ENCODE measurements at places on chromosomes 11 and 22.

- no peak for DNase-seq
Observed at GRCh38 chr11:70494559-70495350, 96.4 kb downstream of the CTTN start.

DNA sequence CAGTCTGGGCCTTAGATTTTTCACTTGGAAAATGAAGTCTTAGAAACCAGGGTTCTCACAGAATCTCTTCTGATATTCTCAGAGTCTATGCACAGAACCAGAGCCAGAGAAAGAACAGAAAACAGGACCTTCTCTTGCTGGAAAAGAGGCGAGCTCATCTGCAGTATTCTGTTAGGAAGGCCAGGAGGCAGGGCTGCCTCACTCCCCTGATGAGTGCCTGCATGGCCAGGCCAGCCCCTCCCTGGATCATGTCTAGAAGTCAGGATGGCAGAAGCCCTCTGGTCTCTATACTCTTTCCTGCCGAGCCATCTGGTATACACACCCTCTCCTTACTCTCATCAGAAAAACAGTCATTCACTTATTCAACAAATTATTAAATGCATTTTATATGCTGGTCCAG, 723 bp downstream of the OR51M1 start:
- DNase-seq: no peak

DNA sequence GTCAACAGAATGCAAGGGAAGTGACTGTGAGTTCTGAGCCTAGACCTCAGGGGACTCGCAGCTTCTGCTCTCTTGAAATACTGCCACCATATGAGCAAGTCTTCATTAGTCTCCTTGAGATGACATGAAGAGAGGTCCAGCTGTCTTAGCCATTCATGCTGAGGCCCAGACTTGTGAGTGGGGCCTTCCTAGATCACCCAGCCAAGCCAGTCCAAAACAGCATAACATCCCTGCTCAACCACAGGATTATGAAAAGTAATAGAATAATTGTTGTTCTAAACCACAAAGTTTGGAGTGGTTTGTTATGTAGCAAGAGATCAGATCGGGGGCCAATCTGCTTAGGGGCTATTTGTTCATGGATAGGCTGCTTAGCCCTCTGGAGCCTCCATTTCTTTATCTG, 54.9 kb upstream of the HTATIP2 start:
- DNase-seq: no peak

DNA sequence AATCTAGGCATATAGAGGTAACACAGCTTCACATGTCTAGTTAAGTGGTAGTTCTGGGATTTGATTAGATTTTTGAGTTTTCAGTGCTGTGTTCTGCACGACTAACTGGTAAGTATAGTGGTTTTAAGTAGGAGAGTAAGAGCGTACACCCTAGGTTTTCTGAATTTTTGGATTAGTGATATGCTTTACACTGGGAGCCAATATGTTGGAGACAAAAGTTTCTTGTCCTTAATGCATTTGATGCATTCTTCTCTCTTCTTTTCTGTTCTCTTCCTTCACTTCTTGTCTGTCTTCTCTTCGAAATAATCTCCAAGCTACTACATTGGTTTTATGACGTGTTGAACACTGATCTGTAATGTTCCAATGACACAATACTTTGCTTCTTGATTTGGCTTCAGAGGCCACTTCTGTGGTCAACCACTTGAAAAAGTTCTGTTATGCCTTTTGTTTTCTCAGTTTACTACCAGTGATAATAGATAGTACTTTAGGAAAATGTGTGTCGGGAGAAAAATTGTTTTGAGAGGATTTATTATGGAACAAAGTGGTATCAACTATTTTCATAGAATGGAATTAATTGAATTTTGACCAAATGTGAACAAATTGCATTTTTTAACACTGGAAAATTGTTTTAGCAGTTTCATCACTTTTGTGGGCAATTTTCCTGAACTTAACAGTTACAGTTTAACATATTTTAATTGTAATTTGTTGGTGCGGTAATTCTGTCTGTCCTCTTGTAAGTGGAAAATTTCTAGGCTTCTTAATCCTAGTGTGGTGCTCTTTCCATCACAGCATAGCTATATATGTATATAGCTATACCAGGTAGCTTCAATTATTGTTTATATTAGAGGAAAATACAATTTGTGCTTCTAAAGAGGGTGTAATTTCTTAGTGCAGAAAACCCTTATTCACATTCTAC, 2.6 kb downstream of the PDE3B start:
- no peak for DNase-seq

- no peak for DNase-seq
Observed at GRCh38 chr11:29184939-29185890, 831.6 kb downstream of the KCNA4 start.

DNA sequence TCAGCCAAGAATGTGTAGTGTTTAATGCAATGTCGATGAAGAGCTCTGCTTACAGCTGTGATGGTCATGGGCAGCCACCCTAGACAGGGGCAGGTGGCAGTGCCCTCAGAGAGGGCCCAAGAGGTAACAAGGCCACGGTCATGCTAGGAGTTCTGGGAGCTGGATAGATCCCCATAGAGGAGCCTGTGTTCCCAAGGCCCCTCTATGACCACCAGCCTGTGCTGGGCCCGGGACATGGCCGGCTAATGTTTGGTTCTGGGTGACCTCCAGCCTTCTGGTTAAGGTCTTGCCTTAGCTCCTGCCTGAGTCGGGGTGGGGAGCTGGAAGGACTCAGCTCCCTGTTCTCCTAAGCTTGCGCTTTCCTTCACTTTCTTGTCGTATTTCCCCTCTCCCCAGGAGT, 65.1 kb downstream of the GRIK4 start:
- DNase-seq: no peak

DNA sequence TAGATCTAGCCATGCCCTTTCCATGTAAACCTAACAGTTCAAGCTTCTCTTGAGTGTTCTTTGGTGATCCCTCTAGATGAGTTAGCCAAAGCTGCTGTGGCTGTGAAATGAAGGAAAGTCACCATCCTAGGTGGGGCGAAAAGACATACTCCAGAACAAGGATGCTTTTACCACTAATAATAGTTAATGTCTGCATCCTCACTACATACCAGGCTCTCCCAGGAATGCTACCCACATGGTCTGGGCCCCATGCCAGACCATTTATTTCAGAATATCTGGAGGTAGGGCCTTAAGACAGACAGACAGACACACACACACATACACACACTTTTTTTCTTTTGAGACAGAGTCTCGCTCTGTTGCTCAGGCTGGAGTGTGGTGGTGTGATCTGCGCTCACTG, 14.7 kb downstream of the ABTB2 start:
- DNase-seq: no peak

DNA sequence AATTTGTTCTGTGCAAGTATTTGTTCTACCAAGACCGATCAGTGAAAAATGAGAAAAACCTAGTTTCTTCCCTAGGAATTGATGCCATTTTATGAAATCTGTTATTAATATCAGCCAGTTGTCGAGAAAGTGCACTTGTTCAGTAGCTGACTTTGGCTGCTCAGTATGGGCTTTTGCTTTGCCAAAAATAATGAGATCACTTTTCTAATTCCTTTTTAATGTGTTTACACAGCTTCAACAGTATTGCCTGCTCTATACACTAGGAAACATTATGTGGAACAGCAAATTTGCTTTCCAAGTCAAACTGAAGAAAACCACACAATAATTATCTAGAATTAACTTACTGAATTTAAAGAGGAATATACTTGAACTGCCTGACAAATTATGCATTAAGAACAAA, 34.4 kb downstream of the SCUBE2 start:
- no peak for DNase-seq

DNA sequence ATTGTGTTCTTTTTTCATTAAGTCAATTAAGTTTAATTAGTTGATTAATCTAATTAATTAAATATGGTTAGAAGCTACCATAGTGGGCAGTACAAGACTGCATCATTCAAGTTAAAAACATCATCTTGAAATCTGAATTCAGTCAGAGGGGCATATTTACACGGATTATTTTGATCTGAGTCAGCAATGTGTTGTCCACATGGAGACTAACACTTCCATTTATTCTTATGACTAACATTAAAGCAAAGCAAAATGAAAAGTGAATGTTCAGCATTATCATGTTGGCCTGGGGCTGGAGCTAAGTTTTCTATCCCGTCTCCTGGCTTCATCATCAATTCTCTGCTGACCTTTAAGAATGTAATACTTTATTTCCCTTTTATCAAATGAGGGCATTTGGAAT, 17.3 kb downstream of the FLI1 start:
- no peak for DNase-seq

DNA sequence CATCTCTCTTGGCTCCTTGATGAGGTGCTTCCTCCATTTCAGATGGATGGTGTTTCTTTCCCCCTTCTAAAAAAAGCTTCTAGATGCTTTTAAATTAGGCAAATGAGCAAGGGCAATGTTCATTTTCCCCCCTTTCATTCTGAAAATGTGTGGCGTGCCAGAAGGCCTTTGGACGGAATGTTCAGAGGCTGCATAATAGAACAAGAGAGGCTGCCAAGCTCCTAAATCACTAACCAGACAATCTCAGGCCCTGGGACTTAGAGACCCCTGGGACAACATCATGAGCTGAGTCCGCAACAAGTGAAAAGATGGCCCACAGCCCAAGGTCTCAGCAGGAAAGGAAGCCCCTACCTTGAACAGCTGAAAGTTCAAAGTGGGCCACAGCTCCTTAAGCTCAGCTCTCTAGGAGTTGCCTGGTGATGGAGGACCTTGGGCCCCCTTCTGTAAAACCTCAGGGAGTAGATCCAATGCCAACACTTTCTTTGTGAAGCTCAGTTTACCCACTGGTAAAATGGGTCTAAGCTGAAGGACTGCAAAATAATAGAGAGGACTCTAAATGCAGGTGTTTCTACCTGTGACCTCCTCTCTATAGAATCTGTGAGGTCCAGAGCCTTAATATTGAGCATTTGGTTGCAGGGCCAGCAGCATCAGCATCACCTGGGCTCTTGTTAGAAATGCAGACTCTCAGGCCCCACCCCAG, 144.0 kb downstream of the FBXO7 start:
- no peak for DNase-seq

GRCh38 chr22:29151316-29151715, 54.4 kb upstream of the EMID1 start:
- DNase-seq: no peak

GRCh38 chr22:49432897-49433443, 394.7 kb downstream of the BRD1 start:
- no peak for DNase-seq

DNA sequence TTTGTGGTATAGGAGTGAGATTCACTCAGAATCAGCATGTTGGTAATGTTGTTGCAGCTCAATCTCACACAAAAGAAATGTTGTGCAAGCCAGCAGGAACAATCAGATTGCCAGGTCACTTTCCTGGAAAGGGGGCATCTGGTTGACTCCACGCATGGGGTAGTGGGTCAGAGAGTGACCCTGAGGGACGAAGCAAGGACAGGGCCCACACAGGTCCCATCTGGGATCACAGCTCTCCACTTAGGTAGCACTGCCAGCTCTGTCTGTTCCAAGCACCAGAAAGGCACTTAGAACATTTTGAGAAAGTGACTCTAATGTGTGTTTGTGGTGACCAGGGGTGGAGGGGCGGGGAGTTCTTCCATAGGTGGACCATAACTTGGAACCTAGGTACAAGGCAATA, 109.5 kb downstream of the RASSF10 start:
- no peak for DNase-seq

- no peak for DNase-seq
Observed at GRCh38 chr11:13012056-13012661, 3.0 kb downstream of the RASSF10 start.

DNA sequence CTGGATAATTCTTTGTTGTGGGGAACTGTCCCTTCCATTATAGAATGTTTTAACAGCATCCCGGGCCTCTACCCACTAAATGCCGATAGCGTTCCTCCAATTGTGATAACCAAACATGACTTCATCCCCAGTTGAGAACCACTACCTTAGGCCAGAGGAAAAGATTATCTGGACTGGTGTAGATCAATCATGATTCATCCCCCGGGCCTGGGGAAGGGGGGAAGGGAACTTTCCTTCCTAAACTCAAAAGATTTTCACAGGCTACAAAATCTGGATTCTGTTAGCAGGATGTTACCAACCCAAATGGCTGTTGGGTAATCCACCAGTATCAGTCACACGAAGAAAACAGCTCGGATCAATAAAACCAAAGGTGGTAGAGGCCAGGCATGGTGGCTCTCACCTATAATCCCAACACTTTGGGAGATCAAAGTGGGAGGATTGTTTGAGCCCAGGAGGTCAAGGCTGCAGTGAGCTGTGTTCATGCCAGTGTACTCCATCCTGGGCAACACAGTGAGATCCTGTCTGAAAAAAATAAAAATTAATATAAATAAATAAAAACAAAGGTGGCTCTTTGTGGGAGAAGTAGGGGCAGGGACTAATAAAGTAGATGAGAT, 10.1 kb downstream of the CTR9 start:
- no peak for DNase-seq

- DNase-seq: no peak
Observed at GRCh38 chr11:116172851-116173250, 599.9 kb downstream of the BUD13 start.

DNA sequence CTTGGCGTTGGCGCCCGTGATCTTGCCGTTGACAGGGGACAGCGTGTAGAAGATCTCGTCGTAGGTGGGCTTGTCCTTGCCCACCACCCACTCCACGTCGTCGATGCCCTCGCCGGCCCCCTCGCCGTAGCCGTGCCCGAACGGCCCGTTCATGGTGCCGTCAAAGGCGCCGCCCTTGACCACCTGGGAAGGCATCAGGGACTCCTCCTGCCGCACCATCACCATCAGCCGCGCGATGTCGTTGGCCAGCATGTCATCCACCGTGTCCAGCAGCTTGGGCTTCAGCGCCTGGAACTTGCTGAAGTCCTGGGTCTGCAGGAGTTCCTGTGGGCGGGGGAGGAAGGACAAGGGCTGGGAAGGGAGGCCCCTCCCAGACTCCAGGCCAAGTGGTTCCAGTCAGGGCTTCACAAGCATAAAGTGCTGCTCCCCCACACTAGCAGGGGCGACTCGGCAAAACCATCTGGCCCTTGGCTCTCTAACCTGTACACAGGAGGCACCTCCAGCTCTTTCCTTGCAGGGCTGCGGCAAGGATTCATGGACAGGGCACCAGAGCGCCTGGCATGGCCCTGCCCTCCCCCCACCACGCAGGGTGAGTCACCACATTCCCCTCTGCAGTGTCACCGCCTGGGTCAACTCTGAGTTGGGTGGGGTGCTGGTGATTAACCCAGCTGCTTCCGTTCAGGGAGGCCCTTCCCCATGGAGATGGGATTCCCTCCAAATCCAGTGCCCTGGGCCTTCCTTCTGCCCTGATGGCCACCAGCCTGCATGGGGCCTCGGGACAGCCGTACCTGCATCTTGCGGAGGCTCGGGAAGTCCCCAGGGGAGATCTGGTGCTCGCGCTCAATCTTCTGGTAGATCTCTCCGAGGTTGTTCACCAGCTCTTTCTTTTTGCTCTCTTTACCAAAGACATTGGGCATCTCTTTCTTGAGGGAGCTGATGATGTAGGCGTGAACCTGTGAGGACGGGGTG, 10.4 kb upstream of the CDC42BPG start:
- no peak for DNase-seq

DNA sequence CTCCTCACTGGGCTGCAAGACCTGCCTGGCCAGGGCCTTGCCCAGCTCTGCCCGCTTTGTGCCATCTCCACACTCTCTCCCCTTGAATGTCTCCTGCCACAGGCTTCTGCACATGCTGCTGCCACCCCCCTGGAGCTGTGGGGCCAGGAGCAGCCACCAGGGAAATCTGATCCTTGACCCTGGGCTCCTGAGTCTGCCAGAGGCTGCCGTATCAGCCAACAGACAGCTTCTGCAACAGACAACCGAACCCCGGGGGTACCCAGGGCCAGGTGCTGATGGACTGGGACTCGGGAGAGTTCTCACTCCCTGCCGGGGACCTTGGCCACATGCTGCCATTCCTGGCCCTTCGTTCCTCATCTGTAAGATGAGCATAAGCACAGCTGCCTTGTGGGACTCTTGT, 3.3 kb upstream of the PPARA start:
- DNase-seq: no peak

Data from activated naive CD4-positive, alpha-beta T cell (primary cell).